ENCODE measurements at places on chromosomes 1 and 21.

DNA sequence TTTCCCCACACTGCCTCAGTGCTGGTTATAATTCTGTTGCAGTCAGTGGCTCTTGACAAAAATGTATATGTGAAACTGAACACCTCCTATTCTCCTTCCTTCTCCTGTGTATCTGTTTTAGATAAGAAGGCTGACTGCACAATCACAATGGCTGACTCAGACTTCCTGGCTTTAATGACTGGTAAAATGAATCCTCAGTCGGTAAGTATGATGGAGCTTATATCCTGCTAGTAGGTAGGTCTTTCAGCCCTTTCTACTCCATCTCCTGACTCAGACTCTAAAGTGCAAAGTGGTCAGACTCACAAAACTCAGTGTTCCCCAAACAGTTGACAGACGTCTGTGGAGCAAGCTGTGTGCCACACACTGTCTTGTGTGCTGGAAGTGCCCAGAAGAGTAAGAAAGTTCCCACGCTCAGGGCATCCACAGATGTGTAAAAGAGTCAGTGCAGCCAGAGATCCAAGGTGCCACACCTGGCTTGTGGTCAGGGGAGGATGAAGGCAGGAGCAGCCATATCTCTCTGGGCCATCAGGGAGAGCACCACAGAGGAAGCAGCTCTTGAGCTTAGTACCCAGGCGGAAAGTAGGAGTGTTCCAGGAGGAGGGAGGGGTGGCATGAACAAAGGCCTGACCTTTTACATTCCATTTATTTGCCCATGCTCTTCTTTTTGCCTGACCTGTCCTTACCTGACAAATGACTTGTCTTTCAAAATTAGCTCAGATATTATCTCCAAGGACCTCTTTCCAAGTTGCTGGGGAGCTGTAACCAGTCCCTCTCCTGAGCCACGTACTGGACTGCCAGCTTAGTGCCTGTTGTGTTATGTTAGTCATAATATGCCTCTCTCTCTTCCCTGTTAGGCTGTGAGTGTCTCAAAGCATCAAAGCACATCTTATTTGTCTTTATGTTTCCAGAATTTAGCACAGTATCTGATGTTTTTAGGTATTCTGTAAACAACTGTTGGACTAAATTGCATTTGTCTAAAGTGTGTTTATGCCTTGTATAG lies 14.0 kb upstream of the PODN start:
- DNase-seq, result peak; percentile 86

DNA sequence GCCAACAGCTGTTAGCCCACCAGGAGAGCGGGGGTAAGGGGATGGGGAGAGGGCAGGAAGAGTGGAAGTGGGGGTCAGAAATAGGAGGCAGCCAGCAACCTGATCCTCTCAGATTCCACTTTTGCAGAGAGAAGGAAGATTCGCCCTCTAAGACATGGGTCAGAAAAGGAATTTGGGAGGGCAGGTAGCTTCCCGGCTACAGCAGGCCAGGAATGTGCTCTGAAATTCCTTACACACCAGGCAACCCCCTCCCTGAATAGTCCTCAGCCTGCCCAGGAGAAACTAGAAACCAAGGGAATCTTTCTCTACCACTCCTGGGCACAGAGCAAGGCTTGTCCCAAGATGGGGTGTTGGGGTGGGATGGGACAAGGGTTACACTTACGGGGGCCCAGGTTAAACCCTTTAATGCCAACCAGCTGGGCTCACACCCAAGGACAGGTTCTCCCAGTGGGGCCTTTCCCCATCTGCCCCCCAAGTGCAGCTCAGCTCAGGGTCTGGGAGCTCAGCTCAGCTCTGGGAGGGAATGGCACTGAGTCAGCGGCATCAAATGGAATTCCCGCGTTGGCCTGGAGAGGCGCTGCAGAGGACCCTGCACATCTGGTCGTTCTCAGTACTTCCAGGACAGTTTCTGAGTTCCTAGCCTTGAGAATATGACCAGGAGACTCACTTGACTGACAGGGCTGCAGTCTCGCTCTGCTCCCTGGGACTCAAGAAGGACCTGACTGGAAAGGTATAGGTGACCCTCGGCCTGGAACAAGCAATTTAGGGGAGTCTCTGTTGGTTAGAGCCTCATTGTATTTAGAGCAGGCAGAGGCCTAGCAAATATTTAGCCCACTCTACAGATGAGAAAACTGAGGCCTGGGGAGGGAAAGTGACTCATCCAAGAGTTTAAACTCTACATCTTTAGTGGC lies 761 bp downstream of the TNNT2 start:
- no peak for DNase-seq

DNA sequence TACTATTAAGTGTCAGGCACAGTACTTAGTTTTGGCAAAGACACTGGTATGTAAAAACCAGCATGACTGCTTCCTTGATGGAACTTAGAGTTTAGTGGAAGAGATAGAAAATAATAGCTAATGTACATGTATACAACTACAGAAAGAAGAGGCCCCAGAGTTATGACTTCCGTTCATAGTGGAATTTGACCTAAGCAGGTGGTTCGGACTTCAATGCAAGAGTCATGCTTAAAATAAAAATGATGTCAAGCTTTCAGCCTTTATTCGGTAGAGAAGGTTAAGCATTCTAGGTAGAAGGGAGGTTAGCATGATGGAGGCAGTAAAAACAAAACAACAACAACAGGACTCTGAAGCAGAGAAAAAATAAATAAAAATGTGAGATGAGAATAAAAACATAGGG lies 165.9 kb downstream of the KCNT2 start:
- no peak for DNase-seq

DNA sequence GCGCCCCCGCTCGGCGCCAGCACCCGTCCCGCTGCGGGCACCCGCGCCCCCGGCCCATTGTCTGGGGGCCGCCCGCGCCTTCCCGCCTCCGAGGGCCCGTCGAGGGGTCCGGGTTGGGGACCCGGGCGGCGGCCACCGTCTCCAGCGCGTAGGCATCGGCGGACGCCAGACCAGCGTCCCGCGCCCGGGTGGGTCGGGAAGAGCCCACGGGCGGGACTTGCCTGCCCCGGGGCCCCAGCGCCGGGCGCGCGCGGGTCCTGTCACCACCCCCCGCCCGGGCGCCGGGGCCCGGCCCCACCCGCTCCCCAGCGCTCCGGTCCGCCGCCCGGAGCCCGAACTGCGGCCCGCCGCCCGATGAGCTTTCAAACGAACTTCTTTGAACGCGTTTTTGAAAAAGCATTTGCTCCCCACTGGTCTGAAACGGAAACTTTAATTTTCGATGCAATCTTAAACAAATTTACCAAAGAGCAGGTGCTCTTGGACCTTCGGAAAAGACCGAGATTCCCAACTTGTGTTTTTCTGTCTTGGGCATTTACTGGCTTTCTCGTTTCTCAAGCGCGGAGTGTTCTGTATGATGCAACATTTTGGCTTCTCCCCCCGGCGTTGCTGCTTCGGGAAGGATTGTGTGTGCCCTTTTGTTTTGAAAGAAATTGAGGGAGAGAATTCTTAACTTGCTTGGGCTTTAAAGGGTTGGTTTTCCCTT lies 615 bp downstream of the CLIC4 start:
- no peak for DNase-seq

DNA sequence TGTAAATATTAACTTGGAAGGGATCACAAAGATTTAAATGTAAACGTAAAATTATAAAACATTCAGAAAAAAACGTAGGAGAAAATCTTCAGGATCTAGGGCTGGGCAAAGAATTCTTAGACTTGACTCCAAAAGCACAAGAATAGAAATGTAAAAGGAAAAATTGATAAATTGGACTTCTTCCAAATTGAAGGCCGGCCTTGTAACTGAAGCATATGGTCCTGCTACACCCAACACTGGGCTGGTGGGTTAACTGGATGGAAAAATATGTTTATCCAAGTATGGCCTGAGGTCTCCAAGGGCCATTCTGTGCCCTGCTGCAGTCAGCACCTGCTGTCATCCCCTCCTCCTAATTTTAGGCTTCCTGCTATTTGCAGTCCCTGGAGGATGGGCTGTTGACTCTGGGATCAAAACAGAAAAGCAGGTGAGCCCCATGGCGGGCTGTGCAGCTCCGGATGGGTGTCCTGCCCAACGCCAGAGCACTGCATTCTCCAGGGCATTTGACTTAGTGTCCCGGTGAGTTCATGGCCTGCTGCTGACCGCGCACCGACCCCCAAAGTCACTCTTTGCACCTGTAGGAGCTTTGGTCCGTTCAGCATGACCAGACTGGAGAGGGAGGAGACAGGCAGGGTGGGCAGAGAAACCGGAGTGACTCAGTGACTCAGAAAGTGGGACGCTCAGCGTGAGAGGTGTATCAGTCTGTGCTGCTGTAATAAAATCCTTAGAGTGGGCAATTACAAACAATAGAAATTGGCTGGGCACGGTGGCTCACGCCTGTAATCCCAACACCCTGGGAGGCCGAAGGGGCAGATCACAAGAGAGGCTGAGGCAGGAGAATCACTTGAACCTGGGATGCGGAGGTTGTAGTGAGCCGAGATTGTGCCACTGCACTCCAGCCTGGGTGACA lies 6.1 kb upstream of the AIRE start:
- no peak for DNase-seq

GRCh38 chr1:65388908-65389695 lies 31.4 kb upstream of the LEPR start:
- no peak for DNase-seq
